Hepatocyte (in vitro differentiated cells): ENCODE measurements at places on chromosomes 1 and 21. TPM values are rescaled to one million over a fixed set of nuclear protein-coding genes. Genes with fewer than 3 reads are reported as not detected.

AADACL3 gene
- polyA plus RNA-seq, result not detected in 2 replicates

MMP23B gene
- 136 and 184 TPM in 2 replicates for polyA plus RNA-seq

VANGL2 gene
- polyA plus RNA-seq, result 8.2 and 8.9 TPM in 2 replicates

DNA sequence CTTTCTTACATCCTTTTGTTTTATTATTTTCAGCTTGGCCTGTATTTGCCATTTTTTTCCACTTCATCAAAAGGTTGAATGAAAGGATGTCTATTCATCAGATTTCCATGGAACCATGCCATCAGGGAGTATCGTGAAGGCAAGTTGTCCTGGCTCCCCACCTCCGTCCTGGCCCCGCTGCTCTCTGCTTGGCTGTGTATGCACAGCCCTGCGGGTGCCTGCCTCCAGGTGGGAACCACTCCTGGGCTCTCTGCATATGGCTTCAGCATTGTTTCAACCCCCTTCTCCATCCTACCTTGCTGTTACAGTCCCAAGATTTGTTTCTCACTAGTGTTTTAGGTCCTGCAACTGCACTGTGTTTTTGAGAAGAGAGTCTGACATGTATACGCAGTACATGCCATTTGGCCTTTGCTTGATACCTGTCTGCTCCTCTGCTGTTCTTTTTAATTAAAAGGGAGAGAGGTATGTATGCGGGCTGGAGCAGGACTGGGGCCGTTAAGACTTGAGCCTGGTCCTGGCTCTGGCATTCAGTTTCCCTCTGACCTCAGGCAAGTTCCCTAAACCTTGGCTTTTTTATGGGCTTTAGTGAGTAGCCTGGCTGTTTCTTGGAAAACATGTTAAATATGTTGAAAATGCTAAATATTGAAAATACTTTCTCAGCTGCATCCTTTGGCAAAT, 69.9 kb upstream of the GCLM start:
- H3K27me3 ChIP-seq, result no peaks in the 10 kb centered on the region
- peak overlapping the region; percentile 47 for H3K27ac ChIP-seq
- H3K4me3 ChIP-seq, result no peak overlapping the region
- no peak for DNase-seq
- peaks cover 21% of the 10 kb centered on the region for H3K4me1 ChIP-seq
- H3K36me3 ChIP-seq, result no peaks in the 10 kb centered on the region

DNA sequence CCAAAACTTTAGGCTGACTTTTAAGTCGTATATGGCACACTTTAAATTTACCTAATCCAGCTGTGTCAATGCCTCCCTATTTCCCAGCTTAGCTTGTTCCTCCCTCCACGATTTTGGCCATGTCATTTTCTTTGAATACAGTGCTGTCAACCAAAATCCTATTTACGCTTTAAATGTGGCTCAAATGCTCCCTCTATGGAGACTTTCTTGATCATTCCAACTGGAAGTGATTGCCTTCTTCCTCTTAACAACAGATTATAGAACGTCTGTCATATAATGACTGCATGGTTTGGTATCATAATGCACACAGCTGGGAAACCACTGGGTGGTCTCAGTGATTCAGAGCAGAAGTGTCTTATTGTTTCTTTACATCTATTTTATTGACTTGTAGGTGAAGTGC, 18.9 kb upstream of the BATF3 start:
- H3K27me3 ChIP-seq, result peaks cover 10% of the 10 kb centered on the region
- no peak for DNase-seq
- H3K36me3 ChIP-seq, result no peaks in the 10 kb centered on the region
- no peaks in the 10 kb centered on the region for H3K4me1 ChIP-seq

GRCh38 chr1:111826278-111826677, 70.6 kb downstream of the DDX20 start:
- H3K4me3 ChIP-seq, result no peak overlapping the region
- H3K36me3 ChIP-seq, result no peaks in the 10 kb centered on the region

- no peak overlapping the region for H3K27ac ChIP-seq
- H3K4me1 ChIP-seq, result no peaks in the 10 kb centered on the region
- no peak for DNase-seq
- H3K27me3 ChIP-seq, result no peaks in the 10 kb centered on the region
Measured at GRCh38 chr1:82466891-82467290, 666.2 kb downstream of the ADGRL2 start.

DNA sequence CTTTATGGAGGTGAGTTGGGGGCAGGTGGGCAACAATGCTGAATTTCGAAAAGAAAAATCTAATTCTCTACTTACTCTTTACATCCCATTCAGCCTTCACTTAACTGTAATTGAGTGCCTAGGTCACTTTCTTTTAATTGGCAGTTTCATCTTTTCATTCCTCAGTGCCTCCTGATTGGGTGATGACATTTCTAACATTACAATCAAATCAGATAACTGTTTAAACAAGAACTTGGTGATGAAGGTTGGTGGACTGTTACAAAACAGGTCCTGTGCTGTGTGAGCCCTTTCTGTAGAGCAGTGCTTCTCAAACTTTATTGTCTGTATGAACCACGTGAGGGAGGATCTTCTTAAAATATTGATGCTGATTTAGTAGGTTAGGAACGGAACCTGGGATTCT, 40.1 kb upstream of the KCNQ4 start:
- no peak overlapping the region for H3K27ac ChIP-seq
- H3K36me3 ChIP-seq, result peaks cover 4% of the 10 kb centered on the region
- H3K27me3 ChIP-seq, result no peaks in the 10 kb centered on the region
- H3K4me1 ChIP-seq, result peaks cover 4% of the 10 kb centered on the region

GPR52 gene
- not detected in 2 replicates for polyA plus RNA-seq

VAV3 gene
- polyA plus RNA-seq, result 12.3 and 12.7 TPM in 2 replicates

ALPL gene
- polyA plus RNA-seq, result 1.6 and 6.0 TPM in 2 replicates

DNA sequence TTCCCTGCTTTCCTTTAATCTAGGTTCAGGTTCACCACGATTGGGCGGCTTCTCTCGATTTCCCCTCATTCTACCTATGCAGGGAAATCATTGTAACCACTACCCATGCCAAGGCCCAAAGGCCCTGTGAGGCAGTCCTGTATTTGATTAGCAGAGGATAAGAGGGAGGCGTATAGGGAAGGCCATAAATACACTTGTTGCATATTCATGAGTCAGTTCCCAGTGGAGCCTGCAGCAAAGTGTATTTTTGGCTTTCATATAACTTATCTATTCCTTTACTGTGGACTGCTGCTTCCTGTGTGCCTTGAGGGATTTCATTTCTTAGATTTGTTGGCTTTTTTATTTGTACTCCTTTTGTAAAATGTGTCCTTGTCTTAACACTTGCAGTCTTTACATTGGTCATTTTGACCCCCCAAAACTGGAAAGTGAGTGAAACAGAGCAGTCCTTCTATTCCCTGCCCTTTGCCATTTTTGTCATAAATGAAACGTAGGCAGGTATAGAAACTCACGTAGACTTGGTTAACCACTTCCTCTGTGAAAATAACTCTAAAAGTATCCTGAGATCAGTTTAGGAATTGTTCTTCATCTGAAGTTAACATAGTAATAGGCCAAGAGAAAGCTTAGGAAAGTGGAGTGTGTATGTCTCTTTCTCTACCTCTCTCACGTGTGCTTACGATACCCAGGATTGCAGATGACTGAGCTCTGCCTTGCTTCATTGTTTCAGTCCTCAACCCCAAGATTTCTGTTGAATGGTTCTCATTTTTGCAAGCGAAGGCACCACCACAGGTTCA, 19.6 kb upstream of the KCNQ4 start:
- no peaks in the 10 kb centered on the region for H3K4me1 ChIP-seq
- no peak overlapping the region for H3K27ac ChIP-seq
- H3K4me3 ChIP-seq, result no peak overlapping the region
- no peak for DNase-seq
- no peaks in the 10 kb centered on the region for H3K27me3 ChIP-seq

DNA sequence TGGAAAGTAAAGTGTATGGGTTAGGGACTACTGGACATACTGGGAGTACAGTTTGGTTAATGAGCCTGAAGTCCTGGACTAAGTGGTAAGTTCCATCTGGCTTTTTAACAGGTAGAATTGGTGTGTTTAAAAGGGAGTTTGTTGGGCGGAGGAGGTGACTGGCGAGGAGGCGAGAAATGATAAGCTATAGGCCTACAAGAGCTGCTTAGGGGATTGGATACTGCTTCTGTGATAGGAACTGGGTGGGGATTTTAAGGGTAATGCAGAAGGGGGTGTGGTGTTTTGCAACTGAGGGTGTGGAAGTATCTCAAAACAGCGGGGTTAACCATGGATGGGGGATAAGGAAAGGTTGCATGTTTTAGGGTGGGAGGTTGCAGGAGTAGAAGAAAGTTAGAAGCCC, 3.5 kb downstream of the ERVH48-1 start:
- DNase-seq, result no peak
- H3K27ac ChIP-seq, result no peak overlapping the region
- H3K4me1 ChIP-seq, result peaks cover 6% of the 10 kb centered on the region
- H3K4me3 ChIP-seq, result no peak overlapping the region

RSPH1 gene
- 1.8 and 3.0 TPM in 2 replicates for polyA plus RNA-seq

GRCh38 chr1:81660286-81660685, 140.4 kb upstream of the ADGRL2 start:
- peak overlapping the region; percentile 1 for H3K27ac ChIP-seq
- H3K4me3 ChIP-seq, result no peak overlapping the region
- no peaks in the 10 kb centered on the region for H3K36me3 ChIP-seq
- peak; percentile 4 for DNase-seq
- H3K27me3 ChIP-seq, result no peaks in the 10 kb centered on the region

TTC22 gene
- polyA plus RNA-seq, result 7.8 and 9.0 TPM in 2 replicates

DNA sequence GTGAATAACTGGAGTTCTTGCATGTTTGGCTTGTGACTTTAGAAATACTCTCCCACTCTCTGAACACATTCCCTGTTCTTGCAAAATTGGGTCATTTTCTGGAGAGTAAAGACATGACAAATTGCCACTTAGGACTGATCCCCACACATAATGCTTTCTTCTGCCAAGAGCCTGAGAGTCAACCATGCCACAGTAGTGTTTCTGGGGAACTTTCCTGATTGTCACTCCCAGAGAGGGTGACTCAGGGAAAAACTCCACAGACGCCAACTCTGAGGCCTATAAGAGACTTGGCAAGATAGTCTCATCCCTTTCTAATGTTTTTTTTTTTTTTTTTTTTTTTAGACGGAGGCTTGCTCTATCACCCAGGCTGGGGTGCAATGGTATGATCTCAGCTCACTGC, 157.8 kb downstream of the ATG4C start:
- no peak overlapping the region for H3K4me3 ChIP-seq
- H3K27me3 ChIP-seq, result peaks cover 7% of the 10 kb centered on the region
- no peak overlapping the region for H3K27ac ChIP-seq
- DNase-seq, result no peak

- no peak overlapping the region for H3K4me3 ChIP-seq
- peaks cover 8% of the 10 kb centered on the region for H3K4me1 ChIP-seq
- H3K27ac ChIP-seq, result no peak overlapping the region
- H3K27me3 ChIP-seq, result no peaks in the 10 kb centered on the region
- no peak for DNase-seq
- H3K36me3 ChIP-seq, result no peaks in the 10 kb centered on the region
Measured at GRCh38 chr1:178573330-178573729, 60.4 kb downstream of the TEX35 start.

GRCh38 chr1:8671306-8671917, 146.0 kb downstream of the RERE start:
- H3K4me3 ChIP-seq, result no peak overlapping the region
- H3K36me3 ChIP-seq, result no peaks in the 10 kb centered on the region
- H3K27ac ChIP-seq, result no peak overlapping the region
- peak; percentile 81 for DNase-seq

LCE3E gene
- polyA plus RNA-seq, result not detected in 2 replicates

DNA sequence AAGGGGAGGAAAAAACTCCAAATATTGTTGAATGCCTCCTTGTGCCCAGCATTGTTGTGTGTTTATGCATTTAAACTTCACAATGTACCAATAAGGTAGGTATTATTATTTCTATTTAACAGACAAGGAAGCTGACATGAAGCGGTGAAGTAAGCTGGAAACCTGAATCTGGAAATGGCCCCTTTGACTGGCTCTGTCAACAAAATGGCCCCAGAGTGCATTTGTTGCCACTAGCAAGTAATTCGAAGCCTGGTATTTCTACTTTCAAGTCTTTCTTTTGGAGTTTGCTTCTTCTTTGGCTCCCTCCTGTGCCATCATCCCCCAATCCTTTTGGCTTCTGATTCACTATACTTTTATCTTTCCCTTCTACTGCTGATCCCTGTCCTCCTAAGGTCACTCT, 23.1 kb downstream of the CRYZL1 start:
- no peak for DNase-seq
- no peak overlapping the region for H3K4me3 ChIP-seq
- H3K36me3 ChIP-seq, result no peaks in the 10 kb centered on the region
- no peaks in the 10 kb centered on the region for H3K4me1 ChIP-seq
